CD4-positive, alpha-beta T cell treated with Interferon alpha-2 for 1 hour (primary cell): ENCODE measurements at places on chromosomes 3 and 15.

- no peak for DNase-seq
Measured at GRCh38 chr15:64163659-64164362, 989 bp upstream of the PPIB start.

DNA sequence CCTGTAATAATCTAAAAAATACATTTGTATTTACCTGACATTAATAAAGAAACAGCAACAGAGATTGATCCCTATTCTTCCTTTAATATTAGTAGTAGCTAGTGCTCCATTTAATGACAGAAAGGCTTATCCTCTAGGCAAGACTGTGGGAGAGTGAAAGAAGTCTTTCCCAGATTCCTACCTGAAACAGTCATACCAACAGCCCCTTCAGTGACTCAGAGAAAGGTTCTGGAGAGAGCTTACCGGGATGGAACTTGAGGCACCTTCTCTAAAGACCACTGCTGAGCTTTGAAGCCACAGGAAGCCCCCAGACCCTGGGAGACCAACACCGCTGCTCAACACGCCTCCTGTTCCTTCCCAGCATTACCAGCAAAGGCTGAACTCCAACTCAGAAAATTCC is 66.9 kb upstream of the FGF12 start:
- DNase-seq = no peak

DNA sequence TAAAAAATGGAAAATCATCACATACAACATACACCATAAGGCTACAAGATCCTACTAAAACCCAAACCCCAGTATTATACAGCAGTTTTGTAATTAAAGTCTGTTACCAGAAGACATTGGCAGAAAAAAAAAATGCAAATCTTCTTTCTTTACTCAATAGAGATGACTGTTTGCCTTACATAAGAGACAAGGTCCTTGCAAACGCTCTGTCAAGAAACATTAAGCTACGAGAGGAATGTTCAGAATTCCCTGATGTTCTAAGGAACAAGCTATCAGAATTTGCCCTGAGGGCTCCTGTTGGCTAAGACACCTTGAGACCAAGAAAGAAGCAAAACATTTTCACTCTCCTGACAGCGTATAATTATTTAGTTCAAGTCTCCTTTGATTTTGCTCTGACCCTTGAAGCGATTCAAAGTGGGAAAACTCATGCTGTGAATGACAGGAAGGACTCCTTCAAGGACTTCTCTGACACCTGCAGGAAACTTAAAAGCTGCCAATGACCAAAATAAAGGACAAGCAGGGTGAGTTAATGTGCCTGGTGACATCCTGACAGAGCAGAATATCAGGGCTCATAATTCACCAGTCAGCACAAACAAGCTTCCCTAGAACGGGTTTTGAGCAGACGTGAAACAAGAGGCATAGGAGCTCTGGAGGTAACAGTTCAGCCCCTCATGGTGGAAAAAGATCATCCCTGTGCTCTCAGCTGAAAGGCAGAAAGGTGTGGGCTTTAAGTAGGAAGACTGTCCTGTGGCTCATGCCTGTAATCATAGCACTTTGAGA is 2.5 kb downstream of the SCAMP2 start:
- DNase-seq = no peak

DNA sequence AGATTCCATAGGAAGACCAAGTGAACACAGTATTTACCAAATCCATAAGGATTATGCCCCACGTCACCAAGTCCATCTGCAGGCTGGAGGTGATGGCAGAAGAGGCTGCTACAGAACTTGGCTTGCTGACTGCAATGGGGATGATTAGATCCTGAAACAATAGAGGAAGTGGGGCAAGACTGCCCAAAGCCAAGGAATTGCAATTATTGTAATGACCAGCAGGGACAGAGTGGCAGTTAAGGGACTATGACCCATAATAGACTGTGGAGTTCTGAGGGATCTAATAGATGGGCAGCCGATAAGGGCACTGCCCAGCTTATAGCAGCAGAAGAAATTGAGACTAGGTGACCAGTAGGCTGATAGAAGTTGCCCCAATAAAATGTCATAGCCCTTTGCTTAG is 108.4 kb downstream of the MINAR1 start:
- DNase-seq = no peak

DNA sequence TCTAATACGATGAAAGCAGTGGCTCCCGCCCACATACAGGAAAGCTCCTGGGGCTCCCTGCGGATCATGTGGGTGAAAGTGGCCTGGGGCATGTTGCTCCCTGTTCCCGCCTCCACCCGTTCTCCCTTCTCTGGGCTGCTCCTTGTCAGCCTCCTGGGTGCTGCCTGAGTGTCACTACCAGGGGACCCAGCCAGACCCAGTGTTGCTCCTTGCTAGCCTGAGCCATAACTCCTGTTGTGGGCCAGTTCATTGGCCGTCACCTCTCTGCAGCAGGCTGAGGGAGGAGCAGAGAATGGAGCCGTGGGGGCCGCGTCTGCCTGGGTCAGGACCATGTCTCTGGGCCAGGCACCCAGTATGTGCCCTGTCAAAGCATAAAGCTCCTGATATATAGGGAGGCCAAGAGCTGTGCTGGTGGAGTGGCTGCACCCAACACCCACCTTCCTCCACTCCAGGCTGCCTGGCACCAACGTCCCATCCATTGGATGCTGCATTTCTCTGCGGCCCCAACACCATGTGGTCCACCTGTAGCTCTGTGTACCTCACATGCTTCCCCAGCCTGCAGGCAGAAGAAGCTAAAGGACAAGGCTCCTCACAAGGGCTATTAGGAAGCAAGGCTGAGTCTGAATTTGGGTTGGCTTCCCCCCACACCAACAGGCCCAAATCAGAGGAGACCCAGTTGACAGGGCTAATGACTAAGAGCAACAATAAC is 40.5 kb downstream of the KLF13 start:
- no peak for DNase-seq

- DNase-seq = no peak
Measured at GRCh38 chr15:44698641-44699040, 12.5 kb downstream of the PATL2 start.

- DNase-seq = no peak
Measured at GRCh38 chr3:17656264-17656663, 86.2 kb downstream of the TBC1D5 start.

- no peak for DNase-seq
Measured at GRCh38 chr15:34023907-34024306, 15.1 kb downstream of the AVEN start.

- peak; percentile 72 for DNase-seq
Measured at GRCh38 chr3:32384938-32385337, 6.7 kb upstream of the CMTM7 start.

GRCh38 chr3:123620343-123620742 is 35.5 kb upstream of the HACD2 start:
- DNase-seq = no peak

DNA sequence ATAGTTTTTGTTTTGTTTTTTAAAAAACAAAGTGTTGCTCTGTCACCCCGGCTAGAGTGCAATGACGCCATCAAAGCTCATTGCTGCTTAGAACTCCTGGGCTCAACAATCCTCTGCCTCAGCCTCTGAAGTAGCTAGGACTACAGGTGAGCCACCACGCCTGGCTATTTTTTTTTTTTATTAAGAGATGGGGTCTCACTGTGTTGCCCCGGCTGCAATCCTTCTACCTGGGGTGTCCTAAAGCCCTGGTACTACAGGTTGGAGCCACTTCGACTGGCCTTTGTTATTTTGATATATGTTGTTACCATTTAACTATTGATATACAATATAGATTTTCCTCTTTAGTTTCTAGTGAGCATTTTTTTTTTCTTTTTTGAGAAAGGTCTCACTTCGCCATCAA is 2.6 kb downstream of the NGLY1 start:
- no peak for DNase-seq

- no peak for DNase-seq
Measured at GRCh38 chr3:100891033-100891432, 102.2 kb downstream of the ABI3BP start.

- no peak for DNase-seq
Measured at GRCh38 chr15:71844916-71845315, 34.6 kb downstream of the NR2E3 start.

DNA sequence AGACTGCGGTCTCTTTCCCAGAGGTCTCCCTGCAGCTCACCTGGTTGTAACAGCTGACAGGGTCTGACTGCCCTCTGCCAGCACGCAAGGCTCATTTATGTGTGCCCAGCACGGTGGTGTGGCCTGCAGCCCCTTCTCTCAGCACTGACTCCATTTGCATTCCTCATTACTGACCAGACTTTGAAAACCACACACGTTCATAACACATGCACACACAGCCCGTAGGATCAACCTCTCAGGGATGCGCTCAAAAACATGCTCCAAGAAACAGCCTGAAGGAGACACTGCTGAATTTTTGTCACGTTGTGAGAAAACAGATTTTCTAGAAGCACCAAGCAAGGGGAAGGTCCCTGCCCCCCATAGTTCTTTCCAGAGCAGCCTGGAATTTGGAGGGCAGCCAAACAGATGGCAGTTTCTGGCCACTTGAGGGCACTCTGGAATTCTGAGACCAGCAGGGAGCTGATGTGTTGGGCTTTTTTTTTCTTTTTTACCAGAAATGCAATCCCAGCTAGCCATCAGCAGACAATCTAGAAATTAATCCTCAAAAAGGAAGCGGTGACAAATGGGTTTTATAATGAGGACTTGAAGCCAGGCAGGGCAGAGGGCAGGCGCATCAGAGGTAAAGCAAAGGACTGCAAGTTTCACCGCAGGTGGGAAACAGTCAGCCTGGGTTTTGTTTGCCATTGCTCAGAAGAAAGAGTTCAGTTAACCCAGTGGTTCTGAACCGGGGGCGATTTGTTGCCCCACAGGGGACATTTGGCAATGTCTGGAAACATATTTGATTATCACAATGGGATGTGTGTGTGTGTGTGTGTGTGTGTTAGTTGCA is 170.5 kb upstream of the PROK2 start:
- DNase-seq = peak; percentile 3

DNA sequence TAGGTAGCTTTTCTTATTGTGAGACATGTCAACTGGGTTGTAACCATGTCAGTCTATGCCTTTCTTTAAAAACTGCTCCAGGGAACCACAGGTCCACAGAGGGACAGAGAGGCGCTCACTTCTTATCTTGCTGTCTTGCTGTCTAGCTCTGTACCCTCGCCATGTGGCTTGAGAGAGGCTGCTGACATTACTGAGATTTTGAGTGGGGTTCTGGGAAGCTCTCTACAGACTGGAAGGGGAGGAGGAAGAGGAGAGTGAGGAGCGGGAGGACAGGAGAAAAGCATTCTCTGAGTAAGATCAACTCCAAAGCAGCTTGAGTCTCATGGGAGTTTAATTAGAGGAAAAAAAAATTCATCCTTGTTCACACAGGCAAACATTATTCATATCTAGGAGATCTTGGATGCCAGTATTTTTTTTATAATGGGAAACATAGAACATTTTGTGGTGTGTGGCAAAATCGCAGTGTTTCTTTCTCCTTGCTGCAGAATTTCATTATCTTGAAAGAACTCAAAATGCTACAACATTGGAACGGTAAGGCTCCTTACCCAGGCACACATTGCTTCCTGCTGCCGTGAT is 1037.0 kb upstream of the NR2F2 start:
- DNase-seq = no peak

- DNase-seq = no peak
Measured at GRCh38 chr3:126508564-126508964, 9.0 kb downstream of the UROC1 start.
